AG08395 (cell line): ENCODE measurements at places on chromosomes 3 and 15.
A peak's percentile ranks its signal among the peaks of the same experiment; 100 is the strongest.

DNA sequence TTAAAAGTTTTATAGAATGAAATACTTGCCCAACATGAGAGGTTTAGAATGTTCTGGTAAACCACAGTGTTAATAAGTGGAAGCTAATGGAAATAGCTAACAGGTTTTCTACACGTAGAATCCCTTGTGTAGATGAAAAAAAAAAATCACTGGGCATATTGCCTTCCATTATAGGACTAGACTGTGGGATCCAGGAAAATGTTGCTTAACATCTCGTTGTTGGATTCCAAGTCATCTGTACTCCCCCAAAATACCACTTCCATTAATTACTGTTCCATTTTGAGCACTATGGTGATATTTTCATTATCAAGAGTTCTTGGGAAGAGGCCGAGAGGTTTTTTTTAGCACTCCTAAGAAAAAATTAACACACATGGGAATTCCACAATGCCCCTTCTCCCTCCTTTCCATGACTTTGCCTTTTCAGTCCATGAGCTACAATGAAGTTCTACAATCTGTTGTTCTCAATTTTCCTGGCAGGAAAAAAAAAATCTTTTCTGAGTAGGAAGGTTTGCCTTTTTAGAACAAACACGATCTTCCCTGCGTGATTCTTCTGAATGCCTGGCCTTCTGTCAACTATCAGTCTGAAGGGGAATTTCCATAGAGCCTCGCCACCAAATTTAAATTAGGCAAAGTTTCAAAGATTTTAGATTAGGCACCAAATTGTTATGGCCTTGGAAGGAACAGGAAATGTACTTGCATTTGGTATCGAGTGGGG lies 74.4 kb upstream of the CTDSPL start:
- no peak for DNase-seq

- DNase-seq: peak; percentile 55
Observed at GRCh38 chr15:68812597-68813431, 7.9 kb downstream of the ANP32A start.

DNA sequence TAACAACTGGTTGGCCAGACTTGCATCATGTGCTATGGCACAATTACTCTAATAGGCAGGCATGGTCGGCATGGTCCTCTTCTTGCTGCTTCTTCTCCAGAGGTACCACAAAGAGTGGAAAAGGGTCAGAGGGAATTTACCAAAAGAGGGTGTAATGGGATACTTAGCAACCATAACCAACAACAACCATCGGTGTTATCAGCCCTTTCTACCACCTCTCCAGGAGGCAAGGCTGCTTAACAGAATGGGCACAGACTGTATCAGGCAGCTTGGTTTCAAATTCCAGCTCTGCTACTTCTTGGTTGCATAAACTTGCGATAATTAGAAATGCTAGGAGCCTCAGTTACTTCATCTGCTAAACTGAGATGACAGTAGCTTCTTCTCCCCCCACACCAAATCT lies 284.6 kb upstream of the CRBN start:
- DNase-seq: no peak

- DNase-seq: peak; percentile 38
Observed at GRCh38 chr15:88166082-88166993, 90.2 kb downstream of the NTRK3 start.

GRCh38 chr3:174529298-174529697 lies 329.8 kb upstream of the NAALADL2 start:
- no peak for DNase-seq

GRCh38 chr3:124149771-124150170 lies 157.8 kb upstream of the ROPN1 start:
- DNase-seq: no peak

DNA sequence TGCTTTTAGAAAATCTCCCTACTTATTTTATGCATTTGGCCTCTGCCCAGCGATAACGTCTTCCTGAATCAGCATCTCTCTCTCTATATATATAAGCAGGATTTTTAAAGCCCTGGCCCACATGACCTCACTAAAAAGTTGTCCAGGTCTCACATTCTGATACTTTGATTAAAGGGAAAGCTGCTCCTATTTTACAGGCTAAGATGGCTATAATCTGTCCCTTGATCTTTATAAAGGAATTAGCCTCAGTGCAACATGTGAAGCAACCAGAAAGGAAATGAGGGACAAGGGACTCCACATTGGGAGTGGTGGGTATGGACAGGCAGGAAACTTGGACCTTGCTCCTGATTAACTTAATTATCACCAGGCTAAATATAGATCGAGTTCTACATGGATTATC lies 25.6 kb upstream of the MUC13 start:
- DNase-seq: no peak
